Endothelial cell of umbilical vein (primary cell): ENCODE measurements at places on chromosomes 7 and 10.

DNA sequence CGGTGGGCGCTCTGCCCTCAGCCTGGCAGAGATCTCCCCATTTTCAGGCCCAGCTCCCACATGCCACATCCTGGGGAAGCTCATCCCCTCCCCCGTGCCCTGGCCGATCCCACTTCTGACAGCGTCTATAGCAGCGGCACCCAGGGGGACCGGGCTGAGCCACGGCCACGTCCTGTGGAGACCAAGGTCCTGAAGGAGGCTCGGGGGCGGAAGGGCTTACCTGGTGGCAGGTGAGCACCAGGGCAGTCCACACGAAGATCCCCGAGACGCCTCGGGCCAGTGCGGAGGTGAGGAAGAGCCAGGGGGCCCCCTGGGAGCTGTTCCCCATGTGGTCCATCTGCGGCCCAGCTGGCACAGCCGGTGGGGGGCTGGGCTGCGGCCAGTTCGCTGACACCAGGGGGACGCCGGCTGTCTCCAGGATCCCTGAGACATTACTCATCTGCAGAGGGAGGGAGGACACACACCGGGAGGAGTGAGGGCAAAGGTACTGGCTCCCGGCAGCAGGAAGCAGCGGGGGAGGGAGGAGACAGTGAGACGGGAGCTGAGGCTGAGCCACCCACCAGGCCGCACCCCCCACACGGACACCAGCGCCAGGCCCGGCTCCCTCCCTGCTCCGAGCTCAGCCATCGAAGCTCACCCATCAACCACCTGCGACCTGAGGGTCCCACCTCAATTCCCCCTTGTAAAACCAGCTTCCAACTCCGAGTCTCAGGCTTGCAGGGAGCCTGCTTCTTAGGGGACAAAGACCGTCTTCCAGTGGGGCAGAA lies 776 bp downstream of the TMEM184A start:
- DNase-seq = peak; percentile 28

- no peak for DNase-seq
These were observed 358.4 kb downstream of the KCNMA1 start for GRCh38 chr10:77279207-77279606.

GRCh38 chr7:50068026-50068425 lies 25.0 kb downstream of the ZPBP start:
- no peak for DNase-seq

GRCh38 chr10:129372172-129372571 lies 94.9 kb upstream of the MGMT start:
- no peak for DNase-seq

DNA sequence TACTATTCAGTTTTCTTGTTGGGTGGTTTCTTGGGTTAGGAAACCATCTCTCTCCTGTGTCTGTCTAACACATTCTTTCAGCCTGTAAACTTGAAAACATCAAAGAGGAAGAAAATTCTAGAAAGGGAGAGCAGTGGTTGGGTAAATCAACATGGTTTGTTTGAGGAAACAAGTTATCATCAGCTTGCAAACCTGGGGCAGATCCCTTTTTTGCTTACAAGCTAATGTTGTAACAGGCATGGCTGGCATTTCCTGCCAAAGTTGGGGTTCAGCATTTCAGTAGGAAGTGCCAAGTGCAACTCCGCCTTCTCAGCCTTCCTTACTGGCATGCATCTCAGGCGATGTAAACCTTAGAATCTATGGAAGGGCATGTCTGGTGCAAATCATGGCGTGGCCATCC lies 112.6 kb downstream of the EEPD1 start:
- no peak for DNase-seq

GRCh38 chr7:134779741-134780065 lies 269 bp downstream of the CALD1 start:
- no peak for DNase-seq

- no peak for DNase-seq
These were observed 186.1 kb downstream of the MLLT10 start for GRCh38 chr10:21720090-21720489.
